ENCODE measurements at places on chromosomes 4 and X.

DNA sequence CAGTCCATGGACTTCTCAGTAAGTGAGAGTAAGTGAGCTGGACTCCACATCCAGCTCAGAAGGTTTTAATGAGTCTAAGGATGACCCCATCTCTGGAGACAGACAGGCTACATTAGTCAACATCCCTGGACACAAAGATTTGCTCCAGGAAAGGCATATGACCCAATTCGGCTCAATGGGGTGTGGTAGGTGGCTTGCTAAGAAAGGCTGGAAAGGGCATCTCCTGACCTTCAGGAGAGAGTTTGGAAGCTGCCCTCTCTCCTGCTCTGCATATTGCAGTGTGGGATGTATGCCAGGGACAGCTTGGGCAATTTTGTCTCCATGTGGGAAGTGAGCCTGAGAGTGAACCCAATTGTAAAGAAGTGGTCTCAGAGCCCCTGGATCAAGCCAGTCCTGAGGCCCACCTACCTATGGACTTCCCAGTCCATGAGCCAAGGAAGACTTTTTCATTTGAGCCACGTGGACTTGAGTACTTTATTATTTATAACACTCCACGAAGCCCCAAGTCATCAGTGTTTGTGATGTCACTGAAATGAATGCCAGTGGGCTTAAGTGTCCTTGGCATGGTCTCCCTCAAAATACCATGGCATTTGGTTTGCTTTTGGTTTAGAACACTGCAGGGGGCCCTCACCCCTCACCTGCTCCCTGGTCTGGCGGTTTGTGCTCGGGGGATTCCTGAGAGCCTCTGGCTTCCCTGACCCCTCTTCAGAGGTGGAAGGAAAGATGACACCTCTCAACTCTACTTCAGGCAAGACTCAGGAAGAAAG lies 10.4 kb upstream of the ABLIM2 start:
- no peak for DNase-seq

DNA sequence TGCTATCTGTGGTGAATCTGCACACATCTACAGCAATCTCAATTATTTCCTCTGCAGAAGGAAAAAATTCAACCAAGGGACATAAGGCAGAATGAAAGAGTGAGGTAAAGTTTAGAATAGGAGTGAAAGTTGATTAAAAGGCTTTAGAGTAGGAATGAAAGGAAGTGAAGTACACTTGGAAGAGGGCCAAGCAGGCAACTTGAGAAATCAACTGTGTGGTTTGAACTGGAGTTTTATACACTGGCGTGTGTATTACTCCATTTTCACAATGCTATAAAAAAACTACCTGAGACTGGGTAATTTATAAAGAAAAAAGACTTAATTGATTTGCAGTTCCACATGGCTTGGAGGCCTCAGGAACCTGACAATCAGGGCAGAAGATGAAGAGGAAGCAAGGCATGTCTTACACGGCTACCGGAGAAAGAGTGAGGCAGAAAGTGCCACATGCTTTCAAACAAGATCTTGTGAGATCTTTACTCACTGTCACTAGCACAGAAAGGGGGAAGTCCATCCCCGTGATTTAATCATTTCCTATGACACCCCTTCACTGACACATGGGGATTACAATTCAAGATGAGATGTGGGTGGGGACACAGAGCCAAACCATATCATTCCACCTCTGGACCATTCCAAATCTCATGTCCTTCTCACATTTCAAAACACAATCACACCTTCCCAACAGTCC lies 234.8 kb downstream of the IL15 start:
- no peak for DNase-seq

GRCh38 chr4:16032396-16032770 lies 51.4 kb downstream of the PROM1 start:
- DNase-seq = no peak

GRCh38 chrX:74232859-74233258 lies 71.1 kb upstream of the ZCCHC13 start:
- no peak for DNase-seq

DNA sequence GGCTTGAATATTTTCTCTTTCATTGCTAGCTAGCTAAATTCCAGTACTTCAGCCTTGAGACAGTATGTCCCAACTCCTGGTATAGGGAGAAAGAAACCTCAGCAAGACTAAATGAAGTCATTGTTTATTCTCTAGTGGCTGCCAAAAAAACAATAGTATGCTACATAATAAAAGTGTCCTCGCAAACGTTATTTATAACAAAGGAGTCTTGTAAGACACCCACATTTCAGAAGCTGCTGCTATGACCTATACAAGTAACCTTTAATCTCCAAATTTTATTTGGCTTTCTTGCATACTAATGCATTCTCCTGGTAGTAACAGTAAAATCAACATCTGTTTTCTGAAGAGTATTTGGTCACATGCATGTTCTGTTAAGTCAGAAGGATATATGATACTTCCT lies 28.8 kb downstream of the NEK1 start:
- DNase-seq = no peak
